Left renal cortex interstitium (tissue), 4 donors: ENCODE measurements at places on chromosomes 11 and 22.
A peak's percentile ranks its signal among the peaks of the same experiment; 100 is the strongest.

GRCh38 chr11:104055596-104055995 is 19.2 kb downstream of the DDI1 start:
- no peak for DNase-seq

GRCh38 chr11:58762284-58763119 is 30.8 kb upstream of the GLYAT start:
- no peak for DNase-seq

- no peak for DNase-seq
Observed at GRCh38 chr11:70105755-70106571, 27.8 kb downstream of the ANO1 start.

GRCh38 chr11:32962016-32962415 is 53.7 kb upstream of the DEPDC7 start:
- no peak for DNase-seq

DNA sequence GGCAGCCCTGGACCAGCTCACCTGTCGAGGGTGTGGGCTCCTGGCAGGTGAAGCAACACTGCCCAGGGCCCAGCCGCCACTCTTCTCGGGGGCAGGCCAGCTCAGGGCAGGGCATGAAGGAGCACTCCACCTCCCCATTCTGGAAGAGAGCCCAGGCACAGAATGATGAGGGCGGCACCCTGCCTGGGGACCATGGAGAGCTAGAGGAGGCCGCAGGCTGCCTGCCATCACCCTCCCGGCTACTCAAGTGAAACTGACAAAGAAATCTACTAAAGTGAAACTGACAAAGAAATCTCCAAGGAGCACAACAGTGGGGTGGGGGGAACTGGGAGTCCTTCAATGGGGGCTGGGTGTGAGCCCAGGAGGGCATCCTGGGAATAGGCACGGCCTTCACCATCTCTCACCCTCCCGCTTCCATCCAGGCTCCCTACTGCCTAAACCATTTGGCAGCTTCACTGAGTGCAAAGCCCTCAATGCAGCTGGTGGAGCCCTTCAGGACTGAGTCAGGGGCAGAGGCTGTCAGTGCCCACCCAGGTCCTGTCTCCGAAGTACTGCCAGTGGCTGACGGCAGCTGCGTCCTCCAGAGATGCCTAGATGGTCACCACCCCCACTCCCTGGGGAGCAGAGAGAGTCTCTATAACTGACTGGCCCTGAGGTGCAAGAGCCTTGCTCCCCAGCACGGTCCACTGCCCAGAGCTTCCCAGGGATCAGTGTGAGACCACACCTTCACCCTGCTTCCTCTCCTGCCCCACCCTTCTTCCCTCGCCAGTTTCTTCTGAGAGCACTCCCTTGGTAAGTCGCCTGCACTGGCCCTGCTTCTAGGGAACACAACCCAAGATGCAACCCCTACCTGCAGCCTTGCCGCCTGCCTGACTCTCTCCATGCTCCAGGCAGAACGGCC is 21.7 kb downstream of the VWCE start:
- no peak for DNase-seq

DNA sequence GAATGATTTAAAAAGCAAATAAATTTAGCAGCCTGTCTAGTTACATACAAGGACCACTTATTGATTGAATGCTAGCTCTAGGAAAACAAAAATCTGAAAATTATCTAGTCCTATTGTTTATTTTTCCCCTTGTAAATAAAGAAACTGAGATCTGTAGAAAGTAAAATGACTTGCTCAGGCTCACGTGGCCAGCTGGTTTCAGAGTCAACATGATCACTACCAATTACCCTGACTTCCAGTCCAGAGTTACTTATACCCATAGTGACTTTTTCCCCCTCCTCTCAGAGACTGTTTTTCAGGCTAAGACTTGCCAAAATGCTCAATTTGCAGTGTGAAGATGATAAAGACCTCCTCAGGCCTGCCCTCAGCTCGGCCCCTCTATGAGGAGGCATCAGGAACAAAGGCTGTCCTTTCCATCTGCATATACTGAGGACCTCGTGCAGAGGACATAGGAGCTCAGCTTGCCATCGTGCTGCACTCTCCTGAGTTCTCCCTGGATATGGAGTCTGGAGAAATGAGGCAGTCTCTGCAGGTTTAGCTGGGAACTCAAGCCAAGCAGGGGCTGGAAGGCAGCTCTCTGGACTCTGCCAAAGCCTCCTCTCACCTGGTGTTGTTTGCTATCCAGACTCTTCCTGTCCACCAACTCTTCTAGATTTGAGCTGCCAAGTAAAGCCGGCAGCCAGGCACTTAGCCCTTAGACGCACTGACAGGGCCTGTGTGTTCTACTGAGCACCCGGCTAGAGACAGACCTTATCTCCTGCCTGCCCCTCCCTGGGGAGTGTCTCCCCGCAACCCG is 883.3 kb downstream of the NTM start:
- DNase-seq = no peak

- no peak for DNase-seq
Observed at GRCh38 chr22:49848690-49849160, 4.9 kb upstream of the ZBED4 start.

- peak; percentile 72 for DNase-seq
Observed at GRCh38 chr11:112734207-112734606, 227.0 kb upstream of the NCAM1 start.

DNA sequence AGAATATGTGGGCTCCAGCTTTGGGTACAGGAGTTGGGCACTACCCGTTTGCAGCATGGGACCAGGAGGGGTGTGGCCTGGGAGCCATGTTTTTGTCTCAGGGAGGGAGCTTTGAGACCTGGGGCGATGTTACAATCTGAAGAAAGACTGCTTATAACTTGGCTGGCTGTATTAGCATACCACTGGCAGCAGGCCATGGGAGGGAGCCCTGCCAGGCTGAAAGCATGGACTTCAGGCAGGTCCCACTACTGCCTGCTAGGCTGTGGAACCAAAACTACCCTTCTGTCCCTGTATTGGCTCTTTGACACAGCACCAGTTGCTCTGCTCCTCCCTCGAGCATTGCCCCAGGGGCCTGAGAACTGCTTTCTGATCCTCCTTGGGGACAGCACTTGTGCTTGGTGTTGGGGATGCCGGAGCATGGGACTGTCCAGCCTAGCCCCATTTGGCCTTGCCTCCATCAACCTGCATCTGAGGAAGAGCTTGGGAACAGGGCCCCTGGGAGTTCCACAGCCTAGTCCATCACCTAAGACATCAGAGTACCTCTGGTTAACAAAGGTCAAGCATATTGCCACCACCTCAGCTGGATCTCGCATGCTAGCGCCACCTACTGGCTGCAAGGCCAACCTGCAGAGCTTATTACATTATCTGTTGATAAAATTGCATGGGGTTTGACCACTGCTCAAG is 217.4 kb downstream of the SBF2 start:
- DNase-seq = no peak

- no peak for DNase-seq
Observed at GRCh38 chr11:88064097-88064705, 111.0 kb downstream of the RAB38 start.

GRCh38 chr11:58530236-58530635 is 22.3 kb upstream of the OR5B21 start:
- DNase-seq = no peak

DNA sequence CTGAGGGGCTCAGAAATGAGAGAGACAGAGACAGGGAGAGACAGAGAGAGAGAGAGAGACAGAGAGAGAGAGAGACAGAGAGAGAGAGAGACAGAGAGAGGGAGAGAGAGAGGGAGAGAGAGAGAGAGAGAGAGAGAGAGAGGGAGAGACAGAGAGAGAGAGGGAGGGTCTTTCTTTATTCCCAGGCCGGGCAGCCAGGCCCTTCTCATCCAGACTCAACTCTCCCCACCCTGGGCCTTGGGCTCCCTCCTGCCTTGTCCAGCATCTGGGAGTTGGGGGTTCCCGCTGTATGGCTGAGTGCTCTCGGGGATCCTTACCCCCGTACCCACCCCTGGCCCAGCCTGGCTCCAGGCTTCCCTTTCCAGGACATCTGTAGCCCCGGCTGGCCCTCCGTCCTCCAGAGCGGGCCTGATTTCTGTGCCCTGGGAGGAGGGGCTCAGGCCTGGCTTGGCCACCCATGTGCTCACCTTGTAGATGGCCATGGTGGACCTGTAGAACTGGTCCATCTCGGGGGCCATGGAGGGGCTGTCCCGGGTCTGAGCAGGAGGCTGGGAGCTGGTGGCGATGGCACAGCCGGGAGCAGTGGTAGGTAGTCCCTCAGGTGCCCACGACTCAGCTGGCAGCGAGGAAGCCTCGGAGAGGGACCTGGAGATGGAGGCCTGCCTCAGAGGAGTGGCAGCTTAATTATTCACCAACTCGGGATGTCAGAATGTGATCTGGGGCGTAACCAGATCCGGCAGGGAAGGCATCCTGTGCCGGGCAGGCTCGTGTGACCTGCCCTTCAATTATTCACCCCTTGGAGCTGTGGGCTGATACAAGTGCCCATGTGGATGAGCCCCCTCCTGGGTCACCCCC is at the start of gene BAIAP2L2:
BAIAP2L2 (minus strand) TSS at position 677 of the 855 bp plus-strand sequence; CDS start at position 518, 159 bp downstream.
- DNase-seq = peak; percentile 55

DNA sequence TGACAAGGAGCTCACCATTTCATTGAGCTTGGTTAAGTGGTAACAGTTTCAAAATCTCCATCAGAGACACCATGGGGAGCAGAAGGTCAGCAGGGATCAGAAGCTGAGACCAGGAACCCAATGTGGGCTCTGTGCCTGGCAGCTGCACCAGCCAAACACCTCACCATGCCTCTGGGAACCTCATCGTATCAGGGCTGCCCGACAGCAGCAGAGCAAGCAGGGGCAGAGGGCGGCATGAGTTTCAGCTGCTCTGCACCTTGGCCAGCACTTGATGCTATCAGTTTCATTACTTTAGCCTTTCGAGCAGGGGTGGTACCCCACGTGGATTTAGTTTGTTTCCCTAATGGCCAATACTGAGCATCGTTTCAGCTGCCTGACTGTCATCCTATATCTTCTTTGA is 77.8 kb downstream of the DGCR2 start:
- no peak for DNase-seq

- DNase-seq = no peak
Observed at GRCh38 chr22:20728523-20729190, 45.3 kb upstream of the SERPIND1 start.

- DNase-seq = no peak
Observed at GRCh38 chr22:33921525-33922348, 1.5 kb upstream of the LARGE1 start.

DNA sequence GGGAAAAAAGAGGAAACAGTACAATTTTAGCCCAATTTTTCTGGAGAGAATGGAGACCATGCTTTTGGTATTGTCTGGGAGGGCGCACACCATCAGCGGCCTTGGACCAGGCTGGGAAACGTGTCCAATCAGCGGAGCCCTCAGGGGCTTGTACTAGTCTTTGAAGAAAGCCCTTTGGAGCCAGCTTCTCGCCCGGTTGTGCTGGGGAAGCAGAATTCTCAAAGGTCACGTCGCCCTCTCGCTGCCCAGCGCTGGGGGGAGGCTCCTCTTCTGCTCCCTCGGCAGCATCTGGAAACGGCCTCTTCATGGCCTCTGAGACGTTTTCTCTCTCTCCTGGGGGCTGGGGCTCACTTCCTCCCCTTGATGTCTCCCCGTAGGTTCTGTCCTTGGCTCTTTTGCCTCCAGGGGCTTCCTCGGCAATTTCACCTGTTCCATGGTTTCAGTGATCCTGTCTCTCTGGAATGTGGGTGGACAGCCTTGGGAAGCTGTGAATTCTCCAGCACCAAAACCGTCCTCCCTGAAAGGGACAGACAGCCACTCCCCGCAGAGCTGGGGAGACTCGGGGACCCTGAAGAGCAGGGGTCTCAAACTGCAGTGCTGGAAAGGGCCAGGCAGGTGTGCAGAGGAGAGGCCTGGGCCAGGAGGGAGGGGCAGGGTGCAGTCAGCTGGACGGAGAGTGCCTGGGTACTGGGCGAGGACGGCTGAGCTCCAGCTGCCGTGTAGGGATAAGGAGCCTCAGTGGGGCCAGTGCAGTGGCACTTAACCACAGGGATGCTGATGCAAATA is 80.2 kb downstream of the RPS6KA4 start:
- DNase-seq = no peak

DNA sequence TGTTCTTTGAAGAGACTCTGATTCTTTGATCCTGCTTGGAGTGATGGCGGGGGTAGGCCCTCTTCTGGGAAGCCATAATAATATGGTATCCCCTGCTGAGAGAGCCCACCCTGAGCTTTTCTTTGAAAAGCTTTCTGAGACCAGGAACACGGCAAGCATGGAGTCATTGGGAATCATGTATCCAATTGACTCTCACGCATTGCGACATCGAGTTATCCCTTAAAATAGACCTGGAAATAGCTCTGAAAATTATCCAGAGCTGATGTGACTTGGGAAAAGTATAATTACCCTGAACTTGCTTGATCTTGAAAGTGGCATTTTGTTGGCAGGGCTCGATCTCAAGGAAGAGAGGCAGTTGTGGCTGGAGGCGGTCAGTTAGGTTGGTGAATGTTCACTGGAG is 36.8 kb upstream of the MPEG1 start:
- DNase-seq = no peak

DNA sequence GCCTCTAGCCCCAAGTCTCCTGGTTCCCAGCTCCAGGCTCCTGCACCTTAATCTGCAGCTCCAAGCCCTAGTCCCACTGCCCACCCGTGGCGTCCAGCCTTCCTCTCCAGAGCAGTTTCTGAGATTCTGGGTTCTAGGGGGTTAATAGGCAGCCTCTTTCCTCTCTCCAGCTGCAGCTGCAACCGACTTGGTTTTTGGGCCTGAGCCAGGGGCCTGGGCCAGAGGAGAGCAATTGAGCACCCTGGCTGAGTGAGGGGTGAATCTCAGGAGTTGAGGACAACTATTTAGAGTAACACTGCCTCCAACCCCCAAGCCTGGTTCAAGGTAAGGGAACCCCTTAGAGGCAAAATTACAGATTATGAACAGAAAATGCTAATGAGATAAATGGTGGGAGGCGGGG is 9.0 kb upstream of the CHRM1 start:
- DNase-seq = no peak

DNA sequence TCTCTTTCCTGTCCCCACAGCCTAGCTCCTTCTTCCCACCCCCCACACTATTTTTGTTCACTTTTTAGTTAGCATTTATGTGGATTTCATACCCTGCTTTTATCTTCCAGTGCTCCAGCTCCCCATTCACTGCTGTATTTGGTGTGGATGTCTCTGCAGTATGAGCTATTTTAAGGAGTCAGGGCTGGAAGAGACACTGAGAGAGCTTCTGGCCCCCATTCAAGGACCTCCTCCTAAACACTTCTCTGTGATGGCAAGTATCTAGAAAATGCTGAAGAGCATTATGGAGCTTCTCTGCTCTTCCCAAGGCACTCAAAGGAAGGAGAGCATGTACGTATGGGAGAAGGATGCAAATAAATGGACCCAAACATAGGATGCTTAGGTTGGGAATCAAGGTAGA is 79.5 kb downstream of the RAB30 start:
- DNase-seq = no peak

GRCh38 chr11:79441461-79441875 is 638 bp upstream of the TENM4 start:
- DNase-seq = peak; percentile 23
